Activated CD8-positive, alpha-beta T cell treated with anti-CD3 and anti-CD28 coated beads, Interleukin-2, amount 10 ng/mL, durations not matched to agents 7 days and 5 days (primary cell): ENCODE measurements at places on chromosomes 2 and 18. TPM values are rescaled to one million over a fixed set of nuclear protein-coding genes. Genes with fewer than 3 reads are reported as not detected.

- no peak for DNase-seq
- H3K36me3 ChIP-seq, result no peaks in the 10 kb centered on the region
- H3K4me1 ChIP-seq, result no peaks in the 10 kb centered on the region
- H3K4me3 ChIP-seq, result no peak overlapping the region
- peaks cover 6% of the 10 kb centered on the region for H3K27me3 ChIP-seq
- H3K27ac ChIP-seq, result no peak overlapping the region
These were observed 119.5 kb downstream of the CD8B2 start for GRCh38 chr2:106606652-106607051.

The CRYBA2 gene
- total RNA-seq, result not detected

DNA sequence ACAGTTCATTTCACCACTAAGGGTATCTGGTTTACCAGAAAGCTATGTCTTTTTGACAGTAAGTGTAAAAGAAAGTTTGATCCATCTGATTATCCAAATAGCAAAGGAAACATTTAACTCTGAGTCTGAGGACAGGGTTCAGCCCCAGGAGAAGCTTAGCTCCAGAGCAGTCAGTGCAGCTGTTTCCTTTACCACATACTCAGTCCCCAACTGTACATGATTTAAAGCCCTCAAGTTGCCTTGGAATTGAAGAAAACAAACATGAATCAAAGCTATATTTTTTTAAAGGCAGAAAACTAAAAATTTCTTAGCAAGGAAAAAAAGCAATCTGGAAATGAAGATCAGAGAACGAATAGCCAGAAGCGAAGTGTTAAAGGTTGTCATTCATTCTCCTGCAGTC, 746.0 kb downstream of the METTL4 start:
- H3K27me3 ChIP-seq, result no peaks in the 10 kb centered on the region
- no peaks in the 10 kb centered on the region for H3K36me3 ChIP-seq
- no peaks in the 10 kb centered on the region for H3K4me1 ChIP-seq
- no peak overlapping the region for H3K27ac ChIP-seq
- no peak for DNase-seq

- no peak overlapping the region for H3K4me3 ChIP-seq
- no peak for DNase-seq
- peaks cover 24% of the 10 kb centered on the region for H3K4me1 ChIP-seq
- peaks cover 5% of the 10 kb centered on the region for H3K36me3 ChIP-seq
- no peaks in the 10 kb centered on the region for H3K27me3 ChIP-seq
These were observed 12.5 kb upstream of the GPR155 start for GRCh38 chr2:174499371-174499770.

DNA sequence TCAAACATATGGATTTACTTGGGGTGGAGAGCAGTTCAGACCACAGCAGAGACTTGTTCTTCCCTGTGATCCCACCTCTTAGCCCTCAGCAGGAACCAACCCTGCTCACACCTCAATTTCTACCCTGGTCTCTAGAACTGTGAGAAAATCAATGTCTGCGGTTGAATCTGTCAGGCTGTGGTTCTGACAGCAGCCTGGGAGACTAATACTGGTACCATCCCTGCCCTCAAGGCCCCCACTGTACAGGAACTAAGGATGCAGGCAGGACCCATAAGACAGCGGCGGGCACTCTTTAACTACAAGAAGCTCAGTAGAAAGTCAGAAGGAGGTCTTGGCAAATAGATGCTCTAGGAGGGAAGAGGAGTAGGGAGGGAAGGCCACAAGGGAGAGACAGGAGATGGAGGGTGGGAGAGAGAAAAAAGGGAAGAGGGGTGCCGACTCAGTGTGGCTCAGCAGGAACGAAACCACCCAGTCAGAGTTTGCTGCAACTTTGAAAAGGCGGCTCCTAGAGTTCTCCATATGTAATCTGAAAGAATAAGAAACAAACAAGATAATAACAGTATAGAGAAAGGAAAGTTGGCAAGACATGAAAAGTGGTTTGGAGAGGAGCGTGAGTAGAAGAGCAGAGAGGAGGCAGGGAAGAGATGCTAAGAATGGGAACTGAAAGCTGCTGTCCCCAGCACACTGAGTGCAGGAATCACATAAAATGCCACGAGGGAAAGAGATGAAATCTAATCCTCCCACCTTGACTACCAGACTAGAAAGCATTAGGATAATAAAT, 323.9 kb upstream of the ID2 start:
- H3K27ac ChIP-seq, result no peak overlapping the region
- H3K36me3 ChIP-seq, result no peaks in the 10 kb centered on the region
- DNase-seq, result no peak
- H3K4me3 ChIP-seq, result no peak overlapping the region
